Natural killer cell (primary cell): ENCODE measurements at places on chromosomes 13 and 19.

DNA sequence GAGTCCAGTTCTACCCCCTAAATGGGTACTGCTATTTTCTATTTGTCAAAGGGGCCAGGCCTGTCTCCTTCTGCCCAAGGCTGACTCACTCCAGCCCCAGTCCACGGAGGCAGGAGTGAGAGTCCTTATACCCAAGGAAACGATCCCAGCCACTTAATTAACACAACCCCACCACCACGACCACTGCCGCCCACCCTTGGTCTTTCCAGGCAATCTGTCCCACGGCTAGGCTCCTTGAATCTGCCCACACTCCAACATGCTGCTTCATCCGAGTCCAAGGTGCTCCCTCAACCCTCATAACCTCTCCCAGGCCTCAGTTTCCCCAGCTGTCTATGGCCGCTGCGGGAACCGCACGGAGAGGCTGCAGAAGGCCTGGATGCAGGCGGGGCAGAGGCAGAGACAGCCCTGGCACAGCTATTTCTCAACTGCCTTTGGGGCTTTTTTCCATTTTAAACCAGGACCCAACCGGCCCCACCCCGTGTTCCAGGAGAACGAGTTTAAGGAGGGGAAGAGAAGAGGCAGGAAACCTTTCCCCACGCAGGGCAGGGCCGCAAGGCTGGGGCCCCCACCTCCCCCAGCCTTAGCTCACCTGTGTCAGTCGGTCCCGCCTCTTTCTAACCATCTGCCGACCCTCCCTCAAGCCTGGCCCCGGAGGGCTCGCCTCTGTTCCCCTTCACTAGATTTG, 746 bp downstream of the RAB3D start:
- peak overlapping the region; percentile 45 for H3K4me3 ChIP-seq
- no peaks in the 10 kb centered on the region for H3K36me3 ChIP-seq
- peaks cover 33% of the 10 kb centered on the region for H3K4me1 ChIP-seq

DNA sequence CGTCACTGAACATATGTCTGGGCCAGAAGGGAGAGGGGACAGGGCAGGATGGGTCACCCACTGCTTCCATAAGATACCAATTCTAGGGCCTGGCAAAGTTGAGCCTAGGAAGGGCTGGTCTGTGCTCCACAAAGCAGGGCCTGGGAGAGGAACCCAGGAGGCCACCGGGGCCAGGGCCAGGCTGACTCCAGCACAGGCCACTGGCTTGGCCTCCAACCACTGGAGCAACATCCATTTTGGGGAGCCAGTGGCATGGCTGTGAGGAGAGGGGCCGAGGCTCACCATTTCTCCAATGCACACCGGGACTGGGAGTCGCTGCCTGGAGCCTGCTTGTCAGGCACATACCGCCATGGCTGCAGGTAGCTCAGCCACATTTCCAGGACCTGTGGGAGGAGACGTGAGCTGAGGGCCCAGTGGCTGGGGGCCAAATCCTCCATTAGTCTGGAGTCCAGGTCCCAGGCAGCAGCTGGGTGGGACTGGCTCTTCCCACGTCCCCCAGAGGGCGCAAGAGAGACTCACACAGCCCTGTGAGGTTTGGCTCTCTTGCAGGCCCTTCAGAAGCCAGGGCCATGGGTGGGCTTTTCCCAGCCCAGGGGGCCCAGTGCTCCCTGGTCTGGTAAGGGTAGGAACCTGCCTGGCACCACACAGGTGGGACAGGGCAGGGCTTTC, 27.7 kb downstream of the TUBA3C start:
- no peak for DNase-seq
- H3K4me1 ChIP-seq = peaks cover 9% of the 10 kb centered on the region
- no peaks in the 10 kb centered on the region for H3K27me3 ChIP-seq
- H3K4me3 ChIP-seq = no peak overlapping the region
- H3K27ac ChIP-seq = no peak overlapping the region
- H3K36me3 ChIP-seq = no peaks in the 10 kb centered on the region

DNA sequence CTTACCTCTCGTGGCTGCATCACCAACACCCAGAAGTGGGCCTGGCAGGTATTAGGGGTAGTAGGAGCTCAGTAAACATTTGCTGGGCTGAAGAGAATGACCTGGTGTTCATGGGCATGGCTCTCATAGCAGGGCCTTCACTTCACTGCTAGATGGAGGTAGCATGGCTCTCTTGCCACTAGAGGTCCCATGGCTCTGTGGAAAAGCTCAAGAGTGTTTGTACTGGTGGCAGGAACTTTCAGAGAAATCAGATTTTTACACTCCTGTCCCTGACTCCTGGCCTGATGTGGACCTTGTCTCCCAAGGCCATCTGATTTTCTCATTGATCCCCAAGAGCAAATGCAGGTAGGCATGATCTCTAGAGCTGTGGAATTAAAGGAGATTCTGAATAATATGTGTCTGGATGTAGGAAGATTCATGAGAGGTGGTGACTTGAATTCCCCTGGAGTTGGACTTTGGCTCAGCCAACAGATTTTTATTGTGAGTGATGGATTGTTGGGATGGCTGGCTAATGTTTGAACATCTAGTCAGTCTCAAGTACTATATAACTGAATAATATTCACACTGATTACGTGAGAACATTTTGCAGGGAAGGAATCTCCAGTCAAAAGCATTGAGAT, 5.7 kb downstream of the ZNF574 start:
- H3K4me3 ChIP-seq = no peak overlapping the region
- no peak for DNase-seq
- H3K27me3 ChIP-seq = no peaks in the 10 kb centered on the region
- H3K4me1 ChIP-seq = peaks cover 6% of the 10 kb centered on the region
- H3K36me3 ChIP-seq = peaks cover 38% of the 10 kb centered on the region

- no peak overlapping the region for H3K4me3 ChIP-seq
- no peak overlapping the region for H3K27ac ChIP-seq
- H3K36me3 ChIP-seq = no peaks in the 10 kb centered on the region
- H3K4me1 ChIP-seq = no peaks in the 10 kb centered on the region
Observed at GRCh38 chr13:44843403-44843802, 145.9 kb downstream of the NUFIP1 start.

DNA sequence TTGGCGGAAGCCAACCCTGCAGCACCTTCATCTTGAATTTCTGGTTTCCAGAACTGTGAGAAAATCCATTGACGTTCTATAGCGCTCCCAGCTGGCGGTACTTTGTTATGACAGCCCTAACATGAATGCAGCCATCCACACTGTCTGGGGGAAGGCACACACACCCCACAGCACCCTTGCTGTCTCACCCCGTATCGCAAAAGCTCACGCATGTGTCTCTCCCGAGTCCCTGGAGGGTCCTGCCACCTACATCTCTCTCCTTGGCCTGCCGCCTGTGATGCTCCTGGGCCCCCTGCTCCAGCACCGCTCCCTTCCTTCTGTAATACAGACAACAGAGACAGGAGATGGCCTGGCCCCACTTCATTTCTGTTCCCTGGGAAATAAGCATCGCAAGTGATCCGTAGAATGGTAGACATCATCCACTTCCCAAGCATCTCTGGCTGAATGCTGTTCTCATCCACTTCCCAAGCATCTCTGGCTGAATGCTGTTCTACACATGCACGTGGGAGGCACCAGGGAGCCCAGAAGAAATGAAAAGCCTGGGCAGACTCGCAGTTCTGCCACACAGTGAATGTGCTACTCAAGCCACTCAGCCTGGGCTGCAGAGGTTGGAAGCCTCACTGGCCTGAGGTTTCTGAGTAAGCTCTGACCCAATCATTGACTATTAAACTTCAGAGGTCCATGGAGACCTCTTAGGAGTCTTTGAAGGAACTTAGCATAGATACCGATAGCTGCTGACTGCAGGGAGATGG, 29.6 kb downstream of the EPN1 start:
- peaks cover 5% of the 10 kb centered on the region for H3K4me1 ChIP-seq
- H3K27me3 ChIP-seq = no peaks in the 10 kb centered on the region
- no peak overlapping the region for H3K4me3 ChIP-seq
- DNase-seq = no peak

DNA sequence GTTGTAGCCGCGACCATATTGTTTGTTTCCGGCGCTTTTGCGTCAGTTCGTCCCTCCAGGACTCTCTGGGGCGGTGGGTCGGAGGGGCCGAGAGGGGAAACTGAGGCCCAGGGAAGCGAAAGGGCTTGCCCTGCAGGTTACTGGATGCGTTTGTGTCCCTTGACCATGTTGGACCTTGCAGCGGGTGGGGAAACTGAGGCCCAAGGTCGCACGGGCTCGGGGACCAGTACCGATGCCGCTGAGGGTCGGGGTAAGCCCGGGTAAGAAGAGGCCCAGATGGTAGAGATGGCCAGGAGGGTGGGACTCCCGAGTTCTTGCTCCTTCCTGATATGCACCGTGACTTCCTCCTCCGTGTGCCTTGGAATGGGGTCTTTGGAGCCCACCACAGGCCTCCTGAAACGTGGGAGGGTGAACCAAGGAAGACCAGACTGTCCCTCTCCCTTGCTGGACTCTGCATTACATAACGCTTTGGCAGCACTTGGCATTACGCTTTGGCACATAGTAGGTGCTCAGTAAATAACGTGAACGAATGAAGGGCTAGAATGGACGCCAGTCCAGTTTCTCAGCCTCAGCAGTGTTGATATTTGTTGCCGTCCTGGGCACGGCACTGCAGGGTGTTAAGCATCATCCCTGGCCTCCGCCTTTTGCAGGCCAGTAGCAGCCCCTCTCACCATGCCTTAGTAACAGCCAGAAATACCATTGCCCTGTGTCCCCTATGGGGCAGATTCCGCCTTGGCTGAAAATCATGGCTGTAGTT, 743 bp downstream of the CHAF1A start:
- peaks cover 39% of the 10 kb centered on the region for H3K4me1 ChIP-seq
- H3K4me3 ChIP-seq = peak overlapping the region; percentile 68
- DNase-seq = no peak
- peak overlapping the region; percentile 55 for H3K27ac ChIP-seq

DNA sequence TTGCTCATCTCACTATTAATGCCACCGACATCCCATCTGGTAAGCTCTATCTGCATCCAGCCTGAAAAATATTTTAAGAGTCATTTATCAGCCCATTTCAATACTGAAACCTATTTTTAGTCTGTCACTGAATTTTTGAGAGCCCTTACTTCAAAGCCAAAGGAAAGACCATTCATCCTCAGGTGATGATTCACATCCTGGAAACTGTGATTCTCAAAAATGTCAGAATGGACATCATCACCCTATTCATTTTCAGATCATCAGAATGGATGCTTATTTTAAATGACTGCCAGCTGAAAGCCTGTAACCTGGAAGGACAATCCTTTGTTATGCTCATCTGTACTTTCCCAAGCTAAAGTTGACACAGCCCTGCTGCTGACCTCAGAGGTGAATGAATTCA, 27.0 kb downstream of the TNFSF11 start:
- no peaks in the 10 kb centered on the region for H3K36me3 ChIP-seq
- no peak for DNase-seq
- no peak overlapping the region for H3K27ac ChIP-seq
- no peaks in the 10 kb centered on the region for H3K27me3 ChIP-seq

DNA sequence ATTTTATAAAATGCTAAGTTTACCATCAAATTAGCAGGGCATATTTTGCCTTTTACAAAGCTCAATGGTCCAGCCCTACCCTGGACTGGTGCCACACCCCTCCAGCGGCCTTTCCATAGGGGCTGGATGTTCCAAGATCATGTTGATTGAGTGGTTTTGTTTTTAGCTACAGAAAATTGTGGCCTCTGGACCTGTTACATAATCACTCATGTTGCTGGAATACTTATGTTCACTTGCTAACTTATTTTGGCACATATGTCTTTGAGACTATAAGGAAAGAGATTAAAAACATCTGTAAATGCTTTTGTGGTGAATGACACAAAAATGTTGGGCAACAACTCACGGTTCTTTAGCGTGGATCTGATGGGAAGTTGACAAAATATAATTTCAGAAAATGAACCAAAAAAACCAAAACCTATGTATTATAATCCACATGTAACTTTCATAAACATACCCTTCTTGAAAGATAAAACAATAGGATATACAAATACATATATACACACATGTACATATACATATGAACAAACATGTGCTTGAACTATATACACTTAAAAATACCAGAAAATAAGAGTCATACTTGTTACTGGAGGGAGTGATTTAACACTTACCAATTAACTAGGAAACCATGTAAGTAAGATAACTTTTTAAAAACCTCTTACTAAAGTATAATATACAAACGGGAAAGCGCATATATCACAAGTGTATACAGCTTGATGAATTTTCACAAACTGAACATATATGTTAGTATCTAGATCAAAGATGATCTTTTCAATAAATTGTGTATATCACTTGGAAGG, 46.6 kb upstream of the SLC15A1 start:
- no peak overlapping the region for H3K27ac ChIP-seq
- no peaks in the 10 kb centered on the region for H3K27me3 ChIP-seq
- H3K4me3 ChIP-seq = no peak overlapping the region
- no peaks in the 10 kb centered on the region for H3K4me1 ChIP-seq
- no peak for DNase-seq
- H3K36me3 ChIP-seq = peaks cover 39% of the 10 kb centered on the region

GRCh38 chr13:83024955-83025594, 857.2 kb downstream of the SLITRK1 start:
- no peak for DNase-seq
- H3K36me3 ChIP-seq = no peaks in the 10 kb centered on the region
- no peaks in the 10 kb centered on the region for H3K4me1 ChIP-seq
- no peaks in the 10 kb centered on the region for H3K27me3 ChIP-seq
- H3K27ac ChIP-seq = no peak overlapping the region

DNA sequence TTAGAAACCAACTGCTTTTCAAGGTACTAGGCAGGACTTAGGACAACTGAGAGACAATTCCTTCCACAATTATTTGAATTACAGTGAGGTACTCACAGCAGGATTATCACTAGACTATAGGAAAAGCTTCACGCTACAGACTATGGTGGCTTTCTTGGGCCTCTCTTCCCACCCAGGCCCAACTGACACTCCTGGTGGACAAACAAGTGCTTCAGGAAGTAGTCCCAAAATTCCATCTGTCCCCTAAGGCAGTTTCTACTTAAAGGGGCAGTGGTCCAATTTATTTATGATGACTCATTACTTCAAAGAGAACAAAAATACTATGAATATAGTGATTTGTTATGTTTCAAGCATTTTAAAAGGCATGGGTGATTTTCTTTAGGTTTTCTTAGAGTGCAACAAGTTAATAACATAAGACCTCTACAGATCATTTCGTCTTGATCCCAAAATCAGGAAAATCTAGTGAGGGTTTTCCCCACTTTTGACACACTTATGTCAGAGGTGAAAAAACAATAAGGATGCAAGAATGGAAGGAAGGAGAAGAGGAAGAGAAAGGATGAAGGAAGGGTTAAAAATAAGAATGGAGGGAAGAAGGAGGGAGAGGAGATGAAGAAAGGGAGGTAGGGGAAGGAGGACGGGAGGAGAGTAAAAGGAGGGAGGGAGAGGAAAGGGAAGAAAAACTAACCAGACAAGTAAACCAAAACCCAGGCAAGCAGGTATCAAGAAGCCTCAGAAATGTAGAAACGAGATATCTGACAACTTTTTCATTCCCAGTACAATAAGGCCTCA, 100.7 kb downstream of the SERP2 start:
- DNase-seq = no peak
- H3K27ac ChIP-seq = no peak overlapping the region
- H3K4me1 ChIP-seq = no peaks in the 10 kb centered on the region
- H3K4me3 ChIP-seq = no peak overlapping the region

DNA sequence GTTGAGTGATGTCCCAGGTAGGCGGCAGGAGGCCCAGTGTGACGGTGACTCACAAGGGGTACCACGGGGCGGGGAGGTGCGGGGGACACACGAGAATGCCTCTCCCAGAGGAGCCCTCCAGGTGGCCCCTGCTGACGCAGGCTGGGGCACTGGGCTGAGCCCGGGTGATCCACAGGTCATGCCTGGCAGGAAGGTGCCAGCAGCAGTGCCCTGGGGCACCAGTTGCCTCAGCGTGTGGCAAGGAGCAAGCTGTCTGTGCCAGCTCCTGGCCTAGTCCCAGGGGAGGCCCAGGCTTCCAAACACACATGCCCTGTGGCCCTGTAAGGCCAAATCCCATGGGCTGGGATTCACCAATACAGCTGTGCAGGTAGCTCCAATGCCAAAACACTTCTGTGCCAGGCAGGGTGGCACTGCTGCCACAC, 28.0 kb downstream of the AKT2 start:
- no peak overlapping the region for H3K27ac ChIP-seq
- H3K4me3 ChIP-seq = no peak overlapping the region
- DNase-seq = no peak
- no peaks in the 10 kb centered on the region for H3K27me3 ChIP-seq
- H3K4me1 ChIP-seq = no peaks in the 10 kb centered on the region
